ENCODE measurements at places on chromosomes 13 and 19. TPM values are rescaled to one million over a fixed set of nuclear protein-coding genes. Genes with fewer than 3 reads are reported as not detected.

REEP6 gene
- total RNA-seq, result 4.3 TPM

CD37 gene
- total RNA-seq, result 2.9 TPM

DNA sequence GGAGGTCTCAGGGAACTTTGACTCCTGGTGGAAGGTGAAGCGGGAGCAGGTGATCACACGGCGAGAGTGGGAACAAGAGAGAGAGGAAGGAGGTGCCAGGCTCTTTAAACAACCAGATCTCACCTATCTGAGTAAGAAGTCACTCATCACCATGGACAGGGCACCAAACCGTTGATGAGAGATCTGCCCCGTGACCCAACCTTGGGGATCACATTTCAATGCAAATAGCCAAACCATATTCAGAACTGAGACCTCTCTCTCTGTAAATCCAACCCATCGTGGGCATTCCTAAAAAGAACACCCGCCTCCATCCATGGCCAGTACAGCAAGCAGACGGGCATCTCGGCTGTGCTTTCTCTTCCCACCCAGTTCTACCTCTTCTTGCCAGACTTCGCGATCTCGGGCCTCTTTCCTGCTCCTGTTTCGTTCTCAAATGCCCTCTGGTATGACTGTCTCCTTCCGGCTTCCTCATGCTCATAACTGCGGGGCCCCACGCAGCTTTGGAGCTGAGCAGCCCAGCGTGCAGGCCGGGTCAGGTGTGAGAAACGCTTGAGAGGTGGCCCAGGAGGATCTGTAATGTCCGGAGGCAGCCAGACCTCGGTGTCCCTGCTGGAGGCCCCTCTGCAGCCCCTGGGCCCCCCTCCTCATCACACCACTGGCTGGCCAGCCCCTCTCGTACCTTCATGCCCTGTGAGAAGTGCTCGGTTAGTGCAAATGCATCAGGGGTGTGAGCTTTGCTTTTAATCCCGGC, 97.0 kb upstream of the GPR183 start:
- H3K27me3 ChIP-seq, result no peaks in the 10 kb centered on the region
- H3K4me3 ChIP-seq, result no peak overlapping the region
- DNase-seq, result no peak
- no peaks in the 10 kb centered on the region for H3K4me1 ChIP-seq

PGLYRP1 gene
- not detected for total RNA-seq

GRCh38 chr13:113329656-113330312, 32.7 kb downstream of the LAMP1 start:
- no peak overlapping the region for H3K27ac ChIP-seq
- H3K27me3 ChIP-seq, result no peaks in the 10 kb centered on the region
- H3K4me3 ChIP-seq, result no peak overlapping the region
- H3K36me3 ChIP-seq, result no peaks in the 10 kb centered on the region

ZNF432 gene
- 13.4 TPM for total RNA-seq

GJB2 gene
- total RNA-seq, result 0.66 TPM

DNA sequence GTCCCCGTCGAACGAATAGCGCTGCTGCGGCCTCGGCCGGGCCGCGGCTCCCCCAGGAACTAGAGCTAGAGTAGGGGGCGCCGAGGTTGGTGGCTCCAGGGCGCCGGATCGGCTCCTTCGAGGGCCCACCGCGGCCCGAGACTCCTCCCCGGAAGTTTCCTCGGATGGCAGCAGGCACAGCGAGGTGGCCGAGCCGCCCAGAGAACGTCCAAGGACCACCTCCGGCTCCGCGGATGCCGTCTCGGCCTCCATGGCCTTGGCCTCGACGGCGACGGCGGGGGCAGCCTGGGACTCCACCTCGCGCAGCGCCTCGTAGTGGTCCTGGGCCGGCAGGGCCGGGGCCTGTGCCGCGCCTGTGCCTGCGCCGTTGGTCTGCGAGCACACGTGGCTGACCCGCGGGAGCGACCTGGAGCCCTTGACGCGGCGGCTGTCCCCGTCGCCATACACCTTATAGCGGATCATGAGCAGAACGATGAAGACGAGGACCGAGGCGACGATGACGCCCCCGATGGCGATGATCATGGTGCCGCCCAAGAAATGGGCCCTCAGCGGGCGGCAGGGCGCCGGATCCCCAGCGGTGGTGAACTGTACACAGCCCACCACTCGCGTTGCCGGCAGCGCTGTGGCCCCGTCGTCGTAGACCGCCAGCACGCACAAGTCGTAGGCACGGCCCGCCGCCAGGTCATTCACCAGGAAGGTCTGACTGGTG, 11.8 kb downstream of the IFNL1 start:
- no peaks in the 10 kb centered on the region for H3K4me1 ChIP-seq
- H3K4me3 ChIP-seq, result peak overlapping the region; percentile 30
- no peak for DNase-seq
- no peaks in the 10 kb centered on the region for H3K36me3 ChIP-seq

Measured in breast epithelium (tissue), 4 donors.